ENCODE measurements at places on chromosomes 7 and 10.

DNA sequence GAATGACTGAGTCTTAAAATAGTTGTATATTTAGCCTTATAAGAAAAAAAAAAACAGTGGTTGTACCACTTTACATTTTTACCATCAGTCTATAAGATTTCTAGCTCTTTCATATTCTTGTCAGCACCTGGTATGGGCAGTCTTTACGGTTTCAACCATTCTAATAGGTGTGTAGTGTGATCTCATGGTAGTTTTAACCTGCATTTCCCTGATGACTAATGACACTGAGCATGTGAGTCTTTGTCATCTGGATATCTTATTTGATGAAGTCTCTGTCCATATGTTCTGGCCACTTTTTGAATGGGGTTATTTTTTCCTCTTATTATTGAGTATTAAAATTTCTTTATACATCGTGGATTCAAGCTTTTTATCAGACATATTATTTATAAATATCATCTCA is 365.3 kb upstream of the IGFBP3 start:
- DNase-seq: no peak

GRCh38 chr7:139730746-139731612 is 46.8 kb downstream of the HIPK2 start:
- DNase-seq: no peak

DNA sequence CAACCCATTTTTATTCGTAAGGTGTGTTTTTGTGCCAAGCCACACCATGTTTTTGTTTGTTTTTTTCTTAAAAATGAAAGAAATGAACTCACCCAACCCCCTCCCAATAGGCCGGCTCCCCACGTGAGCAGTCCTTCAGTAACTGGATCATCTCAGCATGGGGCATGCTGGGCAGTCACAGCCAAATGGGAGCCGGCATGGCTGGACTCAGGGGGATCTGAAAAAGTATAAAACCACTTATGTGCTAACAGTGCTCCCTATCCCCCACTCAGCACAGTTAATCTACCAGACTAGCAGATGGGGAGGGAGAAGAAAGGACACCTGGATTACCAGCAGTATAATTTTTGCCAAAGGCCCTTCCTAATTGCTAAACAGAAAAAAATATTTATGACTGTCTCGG is 39.3 kb downstream of the BAZ1B start:
- DNase-seq: no peak

DNA sequence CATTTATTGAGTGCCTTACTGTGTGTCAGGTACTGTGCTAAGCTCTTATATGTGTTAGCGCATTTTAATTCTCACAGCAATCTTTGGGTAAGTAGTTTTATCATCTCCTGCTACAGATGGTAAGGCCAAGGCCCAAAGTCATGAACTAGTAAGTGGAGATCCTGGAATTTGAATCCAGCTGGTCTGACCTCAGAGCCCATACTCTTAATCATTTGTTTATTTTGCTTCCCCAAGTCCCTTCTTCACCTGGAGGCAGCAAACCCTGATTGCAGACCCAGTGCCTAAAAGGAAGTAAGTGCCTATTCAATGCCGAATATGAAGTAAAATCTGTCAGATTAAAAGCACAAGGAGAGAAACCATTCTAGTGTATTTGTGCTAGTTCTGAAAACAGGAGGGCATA is 182.9 kb upstream of the TCF7L2 start:
- DNase-seq: no peak

DNA sequence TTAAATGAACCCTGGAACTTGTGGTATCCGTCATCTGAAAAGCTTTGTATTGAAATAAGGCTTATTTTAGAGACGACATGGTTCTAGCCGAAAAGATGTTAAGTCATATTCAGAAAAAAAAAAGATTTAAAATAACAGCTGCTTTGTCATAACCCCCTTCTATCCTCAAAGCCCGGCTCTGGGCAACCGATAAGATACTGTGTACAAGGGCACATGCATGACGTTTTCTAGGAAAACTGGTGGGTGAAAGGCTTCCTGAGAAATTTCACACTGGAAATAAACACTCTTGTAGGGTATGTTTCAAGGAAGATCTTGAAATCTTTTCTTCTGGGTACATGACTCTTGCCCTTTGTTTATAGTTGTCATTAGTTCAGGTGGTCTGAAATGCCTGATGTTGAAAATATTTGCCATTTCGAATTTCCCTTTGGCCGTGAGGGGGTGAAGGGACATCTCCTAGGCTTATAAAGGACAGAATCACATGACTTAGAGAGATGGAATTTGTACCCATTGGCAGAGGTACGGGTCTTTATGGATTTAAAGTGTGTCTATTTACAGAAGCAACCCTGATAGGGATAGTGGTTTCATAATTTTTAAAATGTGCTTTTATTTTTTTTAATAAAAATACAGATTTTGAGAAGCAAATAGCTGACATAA is 232.5 kb downstream of the PTEN start:
- DNase-seq: no peak

GRCh38 chr10:43707770-43708169 is 59.1 kb upstream of the ZNF32 start:
- no peak for DNase-seq

DNA sequence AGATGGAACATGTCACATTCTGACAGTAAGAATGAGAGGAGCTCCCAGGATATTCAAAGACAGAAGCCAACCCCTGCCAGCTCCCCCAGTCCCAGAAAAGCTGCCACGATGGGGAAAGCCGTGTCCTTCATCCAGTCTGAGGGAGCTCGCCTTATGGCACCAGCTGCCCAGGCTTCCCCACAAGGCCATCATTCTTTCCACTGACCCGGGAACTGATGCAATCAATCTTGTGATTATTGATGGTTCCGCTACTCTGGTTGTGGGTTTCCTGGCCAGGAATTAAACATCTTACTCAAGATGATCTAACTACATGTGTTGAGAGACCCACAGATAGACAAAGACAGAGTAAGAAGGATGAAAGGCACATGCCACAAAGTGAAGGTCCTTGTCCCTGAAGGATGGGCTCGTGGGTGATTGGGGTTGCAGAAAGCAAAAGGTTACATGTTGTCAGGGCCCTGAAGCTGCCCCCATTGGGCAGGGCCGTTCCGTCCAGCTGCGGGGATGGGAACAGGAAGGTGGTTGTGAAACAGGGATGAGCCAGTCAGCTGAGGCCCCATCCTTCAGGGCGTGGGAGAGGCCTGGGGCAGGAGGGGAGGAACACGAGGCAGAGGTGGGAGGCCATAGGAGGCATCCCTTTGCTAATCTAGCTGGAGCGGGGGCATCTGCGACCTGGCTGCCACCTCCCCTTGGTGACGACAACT is 127.6 kb downstream of the OAT start:
- no peak for DNase-seq

DNA sequence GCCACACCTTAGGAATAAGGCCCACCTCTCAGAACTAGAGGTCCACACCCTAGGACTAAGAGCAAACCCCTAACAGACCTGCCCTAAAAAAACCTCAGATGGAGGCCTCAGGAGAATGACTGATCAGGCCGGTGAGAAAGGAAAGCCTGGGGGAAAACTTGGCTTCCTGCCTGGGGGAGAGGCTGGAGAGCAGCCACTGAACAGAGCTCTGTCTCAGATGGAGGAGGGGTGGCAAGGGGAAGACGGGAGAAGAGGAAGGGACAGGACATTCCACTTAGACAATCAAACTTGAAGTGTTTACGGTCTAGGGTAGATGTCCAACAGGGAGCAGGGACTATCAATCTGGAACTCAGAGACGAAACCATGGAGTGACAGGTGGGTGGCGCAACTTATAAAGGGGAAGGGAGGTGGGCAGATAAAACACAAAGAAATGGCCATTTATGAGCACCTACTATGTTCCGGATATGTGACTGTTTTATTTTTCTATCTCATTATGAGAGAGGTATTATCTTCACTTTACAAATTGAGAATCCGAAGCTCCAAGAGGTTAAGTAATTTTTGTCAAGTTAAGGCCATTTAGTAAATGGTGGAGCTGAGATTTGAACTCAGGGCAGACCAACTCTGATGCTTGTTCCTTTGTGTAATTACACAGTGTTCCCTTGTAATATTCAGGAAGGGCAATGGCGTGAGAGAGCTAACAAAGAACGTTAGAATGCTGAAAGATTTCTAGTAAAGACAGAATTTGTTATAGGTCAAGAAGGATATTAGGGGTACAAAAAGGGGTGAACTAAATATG is 82.6 kb downstream of the DNMBP start:
- DNase-seq: no peak

GRCh38 chr10:77582710-77583115 is 54.9 kb downstream of the KCNMA1 start:
- no peak for DNase-seq

- DNase-seq: no peak
These were observed 786 bp upstream of the CNOT4 start for GRCh38 chr7:135510592-135511183.

DNA sequence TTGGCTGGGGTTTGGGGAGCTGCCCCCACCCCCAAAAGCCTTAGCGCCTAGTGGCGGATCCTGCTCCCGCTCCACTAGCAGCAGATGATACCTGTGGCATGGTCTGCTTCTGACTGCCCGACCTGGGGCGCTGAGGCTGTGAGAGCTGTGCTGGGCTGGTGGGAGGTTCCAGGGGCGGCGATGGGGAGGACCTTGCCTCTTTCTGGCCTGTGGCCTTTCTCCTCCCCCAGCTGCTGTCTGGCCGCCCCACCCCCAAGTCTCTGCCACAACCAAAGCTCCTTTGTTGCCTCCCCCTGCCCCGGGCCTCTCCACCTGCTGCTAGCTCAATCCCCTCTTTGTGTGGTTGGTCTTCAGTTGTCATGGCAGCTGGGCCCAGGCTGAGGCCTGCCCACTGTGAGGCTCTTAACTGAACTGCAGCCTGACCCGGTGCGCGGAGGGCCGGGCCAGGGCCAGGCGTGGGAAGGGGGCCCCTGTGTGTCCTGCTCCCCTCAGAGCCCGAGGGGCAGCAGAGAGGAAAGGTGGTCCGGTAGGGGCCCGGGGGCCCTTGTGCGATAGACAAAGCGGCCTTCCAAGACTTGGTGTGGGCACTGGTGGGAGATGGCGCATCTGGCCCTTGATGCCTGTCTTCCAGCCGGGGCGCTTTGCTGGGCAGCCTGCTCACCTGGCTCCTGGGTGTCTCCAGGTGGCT is 4.7 kb downstream of the ZNF775 start:
- DNase-seq: no peak

DNA sequence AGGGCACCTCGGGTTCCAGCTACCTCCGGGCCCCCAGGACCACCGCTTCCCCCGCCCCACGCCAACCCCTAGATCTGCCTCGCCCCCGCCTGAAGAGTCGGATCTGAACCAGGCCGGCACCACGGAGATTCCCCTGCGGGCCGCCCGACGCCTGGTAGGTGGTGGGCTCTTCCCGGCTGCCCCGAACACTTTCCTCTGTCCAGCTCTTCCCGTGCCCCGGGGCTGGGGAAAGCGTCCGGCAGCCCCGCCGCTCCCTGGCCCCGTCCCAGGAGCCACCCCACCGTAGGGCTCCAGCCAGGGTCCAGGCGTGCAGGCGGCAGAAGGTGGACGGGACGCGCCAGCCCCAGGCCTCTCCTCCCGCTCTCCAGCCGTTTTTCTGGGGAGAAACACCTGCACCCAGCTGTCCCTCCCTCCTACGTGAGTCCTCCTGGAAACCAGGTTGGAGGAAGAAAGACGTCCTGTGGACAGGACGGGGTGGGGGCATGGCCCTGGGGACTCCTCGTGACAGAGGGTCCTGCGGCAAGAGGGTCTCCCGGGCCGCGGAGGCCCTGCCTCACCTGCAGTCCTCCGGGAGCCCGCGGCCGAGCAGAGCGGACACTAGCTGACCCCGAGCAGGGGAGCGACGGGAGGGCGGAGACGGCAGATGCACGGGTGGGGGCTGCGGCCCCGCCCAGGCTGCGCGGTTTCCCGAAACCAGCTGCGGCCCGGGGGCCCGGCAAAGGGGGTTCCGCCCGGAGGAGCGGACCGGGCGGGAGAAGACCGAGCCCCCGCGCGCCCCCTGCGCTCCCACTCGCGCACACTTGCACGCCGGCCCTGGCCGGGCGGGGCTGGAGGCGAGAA is at the start of gene TMEM176B:
TSS of gene TMEM176B (minus strand) at position 624 of the 840 bp plus-strand sequence. CDS start 3,795 bp downstream, outside the sequence.
- DNase-seq: no peak

- DNase-seq: no peak
These were observed 36.1 kb downstream of the KCNMA1 start for GRCh38 chr10:77601488-77601887.

- no peak for DNase-seq
These were observed 95.3 kb downstream of the WDR11 start for GRCh38 chr10:120946497-120946896.

GRCh38 chr7:81776161-81776560 is 6.3 kb upstream of the HGF start:
- DNase-seq: no peak

All from stimulated activated CD8-positive, alpha-beta memory T cell treated with anti-CD3 and anti-CD28 coated beads, Interleukin-4, amount 100 ng/mL, for 4 hours (primary cell).